Psoas muscle (tissue), 8 donors: ENCODE measurements at places on chromosomes 4 and X.

DNA sequence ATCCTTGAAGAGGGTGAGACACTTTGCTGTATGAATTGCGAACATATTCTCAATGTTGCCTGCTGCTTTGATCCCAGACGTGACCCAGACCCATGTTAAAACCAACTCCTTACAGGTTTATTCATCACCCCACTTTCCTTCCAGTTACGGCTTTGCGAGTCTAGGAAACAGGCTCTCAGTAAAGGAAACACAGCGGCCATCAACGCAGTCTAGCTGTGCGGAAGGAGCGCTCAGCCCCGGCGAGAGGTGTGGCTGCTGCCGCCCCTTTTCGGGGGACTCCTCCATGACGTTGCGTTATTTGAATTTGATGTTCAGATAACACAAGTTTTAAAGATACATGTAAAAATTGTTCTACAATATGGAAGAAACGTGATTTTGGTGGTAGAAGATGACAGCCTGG, 206.4 kb upstream of the FAT1 start:
- no peak for DNase-seq

DNA sequence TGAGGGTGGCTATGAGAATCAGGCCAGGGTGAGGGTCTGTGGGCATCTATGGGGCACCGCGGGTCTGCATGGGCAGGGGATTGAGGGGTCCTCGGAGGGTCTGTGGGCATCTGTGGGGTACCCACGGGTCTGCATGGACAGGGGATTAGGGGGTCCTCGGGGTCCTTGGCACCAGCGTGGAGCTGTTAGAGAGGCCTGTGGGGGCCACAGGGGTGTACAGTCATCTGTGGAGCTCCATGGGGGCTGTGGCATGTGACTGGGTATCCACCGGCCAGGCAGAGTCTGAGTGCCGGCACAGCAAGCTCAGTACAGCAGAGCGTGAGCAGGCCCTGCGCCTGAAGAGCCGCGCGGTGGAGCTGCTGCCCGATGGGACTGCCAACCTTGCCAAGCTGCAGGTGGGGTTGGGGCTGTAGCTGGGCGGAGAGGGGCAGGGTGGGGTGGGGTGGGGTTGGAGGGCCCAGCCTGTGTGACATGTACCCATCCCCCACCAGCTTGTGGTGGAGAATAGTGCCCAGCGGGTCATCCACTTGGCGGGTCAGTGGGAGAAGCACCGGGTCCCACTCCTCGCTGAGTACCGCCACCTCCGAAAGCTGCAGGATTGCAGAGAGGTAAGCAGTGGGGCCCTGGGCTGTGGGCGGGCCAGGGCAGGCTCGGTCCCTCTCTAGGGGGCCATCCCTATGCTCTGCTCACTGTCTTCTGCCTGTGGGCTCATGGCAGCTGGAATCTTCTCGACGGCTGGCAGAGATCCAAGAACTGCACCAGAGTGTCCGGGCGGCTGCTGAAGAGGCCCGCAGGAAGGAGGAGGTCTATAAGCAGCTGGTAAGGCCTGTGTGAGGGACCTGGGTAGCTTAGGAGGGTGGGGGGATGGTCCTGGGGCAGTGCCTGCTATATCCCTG, 12.9 kb downstream of the CCDC22 start:
- no peak for DNase-seq

DNA sequence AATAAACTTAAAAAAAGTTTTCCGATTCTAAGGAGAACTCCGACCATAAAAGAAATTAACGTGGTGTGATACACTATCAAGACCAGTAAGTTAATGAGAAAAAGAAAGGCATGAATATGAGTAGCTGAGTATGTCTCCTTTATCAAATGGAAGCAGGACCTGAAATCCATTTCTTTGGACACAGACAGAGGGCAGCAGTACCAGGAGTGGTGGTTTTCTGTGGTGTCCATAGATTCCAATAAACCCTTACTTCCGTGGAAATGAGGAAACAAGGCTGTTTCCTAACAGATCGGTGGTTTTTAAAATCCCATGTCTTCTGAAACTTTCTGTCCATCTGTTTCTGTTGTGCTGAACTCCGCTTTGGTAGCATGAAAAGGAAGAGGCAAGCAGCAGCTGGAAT, 128.5 kb upstream of the TSPAN5 start:
- DNase-seq, result no peak

- DNase-seq, result no peak
Measured at GRCh38 chr4:32199639-32200038, 1479.5 kb downstream of the PCDH7 start.

DNA sequence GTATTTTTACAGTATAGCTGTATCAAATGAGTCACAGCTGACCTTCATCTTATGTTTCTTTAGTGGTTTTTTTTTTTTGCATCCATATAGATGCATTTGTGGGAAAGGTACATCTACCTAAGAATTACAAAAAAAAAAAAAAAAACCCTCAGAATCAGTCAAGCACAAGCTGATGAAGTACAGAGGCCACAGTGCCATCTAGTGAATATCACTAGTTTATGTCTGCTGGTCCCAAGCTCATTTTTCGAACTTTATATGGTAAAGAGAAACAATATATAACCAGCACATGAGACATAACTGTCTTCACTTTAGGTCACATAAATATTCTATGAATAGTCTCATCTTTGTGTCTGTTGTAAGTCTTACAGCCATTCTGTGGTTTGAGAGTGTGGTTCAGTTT, 220.1 kb downstream of the DLG3 start:
- DNase-seq, result no peak

- no peak for DNase-seq
Measured at GRCh38 chrX:116628464-116628863, 165.7 kb upstream of the CT83 start.

GRCh38 chrX:97200454-97200853, 316.7 kb downstream of the RPA4 start:
- DNase-seq, result no peak

GRCh38 chr4:32672359-32672758, 1952.2 kb downstream of the PCDH7 start:
- DNase-seq, result no peak

GRCh38 chr4:145930592-145930991, 8.0 kb downstream of the ZNF827 start:
- DNase-seq, result no peak

DNA sequence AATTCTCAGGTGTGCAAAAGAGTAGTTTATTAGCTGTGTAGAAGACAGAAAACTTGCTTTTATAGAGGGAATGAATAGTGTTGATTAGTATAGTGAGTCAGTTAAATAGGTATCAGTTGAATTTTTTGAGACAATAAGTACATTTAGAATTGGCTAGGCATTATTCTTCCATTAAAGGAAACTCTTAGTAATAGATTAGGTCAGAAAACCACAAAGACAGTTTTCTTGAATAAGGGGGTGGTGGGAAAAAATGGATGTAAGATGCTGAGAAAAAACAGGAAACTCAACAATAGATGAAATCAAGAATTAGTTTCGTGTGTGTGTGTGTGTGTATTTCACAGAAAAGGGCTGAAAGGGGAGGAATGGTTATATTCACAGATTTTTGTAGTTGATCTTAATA, 16.8 kb downstream of the CD38 start:
- DNase-seq, result no peak

GRCh38 chrX:25928316-25928715, 209.8 kb upstream of the MAGEB18 start:
- DNase-seq, result no peak
